Amniotic stem cell (primary cell): ENCODE measurements at places on chromosomes 6 and 20.

DNA sequence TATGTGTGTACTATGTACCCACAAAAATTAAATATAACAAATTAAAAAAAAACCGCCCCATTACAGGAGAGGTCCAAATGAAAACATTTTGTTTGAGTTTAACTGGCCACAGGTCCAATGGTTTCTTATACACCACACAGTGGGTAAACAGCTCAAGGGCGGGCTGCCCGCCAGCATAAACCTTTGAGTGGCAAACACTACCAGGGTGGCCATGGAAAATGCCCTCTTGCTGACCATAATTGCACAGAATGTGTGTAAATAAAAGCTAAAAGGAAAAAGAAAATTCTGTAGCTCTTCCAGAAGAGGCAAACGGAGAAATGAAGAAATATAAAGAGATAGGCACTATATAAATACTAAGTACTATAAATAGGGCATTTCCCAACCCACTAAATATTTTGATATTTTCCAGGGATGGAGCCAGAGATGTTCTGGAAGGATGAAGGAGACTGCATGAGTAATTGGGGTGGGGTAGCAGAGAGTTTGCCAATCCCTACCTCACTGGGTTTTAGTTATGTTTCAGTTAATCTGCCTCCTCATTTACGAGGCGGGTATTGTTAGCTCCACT lies 1.1 kb upstream of the CDC5L start:
- DNase-seq: no peak

- no peak for DNase-seq
Observed at GRCh38 chr20:46948081-46948480, 53.4 kb downstream of the EYA2 start.

GRCh38 chr20:31667315-31668285 lies 29.9 kb downstream of the COX4I2 start:
- DNase-seq: no peak

DNA sequence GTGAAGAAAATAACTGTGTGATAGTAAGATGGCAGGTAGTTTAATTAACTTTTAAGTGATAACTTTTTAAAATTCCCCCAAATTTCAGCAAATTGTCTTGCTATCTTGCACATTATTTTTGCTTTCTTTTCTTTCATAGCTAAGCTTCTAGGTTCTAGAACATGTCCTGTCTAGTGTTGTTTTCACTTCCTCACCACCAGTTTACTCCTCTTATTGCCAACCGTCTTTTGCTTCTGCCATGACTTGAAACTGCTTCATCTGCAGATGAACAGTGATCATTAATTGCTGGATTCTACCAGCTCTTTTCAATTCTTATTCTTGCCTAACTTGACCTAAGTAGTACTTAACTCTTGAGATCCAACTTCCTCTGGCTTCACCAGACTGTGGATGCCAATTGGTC lies 137.8 kb downstream of the CENPW start:
- DNase-seq: no peak

- no peak for DNase-seq
Observed at GRCh38 chr6:157647261-157647915, 175.7 kb upstream of the SNX9 start.

DNA sequence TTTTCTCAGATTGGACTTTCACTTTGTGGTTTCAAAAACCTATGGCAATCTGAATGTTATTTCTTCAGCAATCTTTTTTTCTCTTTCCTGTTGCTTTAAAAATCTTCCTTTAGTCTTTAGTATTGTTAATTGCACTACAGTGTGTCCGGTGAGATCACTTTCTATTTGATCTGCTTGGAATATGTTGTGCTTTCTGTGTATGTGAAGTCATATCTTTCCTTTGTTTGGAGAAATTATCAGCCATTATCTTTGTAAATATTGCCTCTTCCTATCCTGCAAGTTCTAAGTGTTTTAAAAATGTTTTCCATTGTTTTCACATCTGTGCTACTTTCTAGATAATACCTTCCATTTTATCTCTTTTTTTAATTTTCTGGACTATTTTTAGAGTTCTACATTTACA lies 171.4 kb upstream of the PRSS16 start:
- no peak for DNase-seq

DNA sequence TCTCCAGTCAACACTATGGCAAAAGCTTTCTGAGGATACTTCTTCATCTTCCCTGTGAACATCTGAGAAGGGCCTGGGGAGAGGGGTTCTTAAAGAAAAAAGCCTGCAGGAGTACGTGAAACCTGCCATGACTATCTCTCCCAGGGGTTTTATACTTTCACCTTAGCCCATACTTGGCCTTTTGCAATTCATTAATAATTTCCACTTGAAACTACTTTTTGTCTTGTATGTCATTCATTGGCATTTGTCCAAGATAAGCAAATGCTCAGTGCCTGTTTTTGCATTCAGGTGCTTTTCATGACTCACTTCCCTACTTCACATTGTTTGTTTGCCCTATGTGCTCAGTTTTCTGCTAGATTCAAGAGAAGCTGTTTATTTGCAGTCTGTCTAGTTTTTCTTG lies 580.3 kb upstream of the GJE1 start:
- no peak for DNase-seq

DNA sequence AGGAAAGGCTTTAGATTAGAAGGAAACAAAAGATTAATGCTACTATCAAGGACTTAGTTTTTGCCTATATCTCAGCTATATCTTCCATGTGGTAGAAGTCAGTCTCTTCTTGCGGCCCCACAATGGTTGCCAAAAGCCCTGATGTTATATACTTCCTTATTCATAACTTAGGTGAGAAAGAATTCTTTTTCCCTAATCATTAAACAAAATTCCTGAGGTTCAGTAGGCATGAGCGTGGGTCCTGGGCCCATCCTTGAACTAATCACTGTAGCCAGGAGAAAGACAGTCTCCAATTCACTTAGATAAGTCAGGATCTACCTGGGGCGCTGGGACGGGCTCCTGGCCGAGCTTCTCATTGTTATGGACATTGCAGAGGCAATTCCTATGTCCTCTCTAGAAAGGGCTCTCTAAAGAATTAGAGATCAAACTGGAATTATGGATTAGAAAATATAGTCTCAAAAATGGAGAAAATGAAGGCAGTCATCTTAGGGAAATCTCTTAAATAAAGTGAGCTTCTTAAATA lies 134.3 kb downstream of the KIF6 start:
- no peak for DNase-seq

DNA sequence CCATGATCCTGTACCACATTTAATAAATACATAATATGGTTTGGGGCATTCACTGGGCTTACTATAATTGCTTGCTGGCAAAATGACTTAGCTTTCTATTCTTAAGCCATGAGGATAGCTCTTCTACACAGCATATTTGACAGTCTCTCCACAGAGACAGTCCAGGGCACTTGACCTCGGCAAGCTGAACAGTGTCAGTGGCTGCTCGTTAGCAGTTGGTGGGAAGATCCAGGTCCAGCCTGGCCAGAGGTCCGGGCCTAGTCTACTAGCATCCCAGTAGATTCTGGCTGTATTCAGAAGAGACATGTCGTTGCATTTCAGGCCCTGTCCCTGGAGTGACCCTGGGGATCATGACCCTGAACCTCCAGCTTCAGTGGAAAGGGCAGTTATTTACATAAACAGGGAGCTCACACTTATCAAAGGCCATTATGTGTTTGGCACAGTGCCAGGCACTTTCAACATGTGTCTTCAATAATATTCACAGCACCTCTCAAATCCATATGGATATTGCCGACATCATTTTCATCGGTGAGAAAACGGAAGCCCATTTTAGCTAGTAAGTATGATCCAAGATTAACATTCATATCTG lies 139.0 kb downstream of the IMPG1 start:
- no peak for DNase-seq

DNA sequence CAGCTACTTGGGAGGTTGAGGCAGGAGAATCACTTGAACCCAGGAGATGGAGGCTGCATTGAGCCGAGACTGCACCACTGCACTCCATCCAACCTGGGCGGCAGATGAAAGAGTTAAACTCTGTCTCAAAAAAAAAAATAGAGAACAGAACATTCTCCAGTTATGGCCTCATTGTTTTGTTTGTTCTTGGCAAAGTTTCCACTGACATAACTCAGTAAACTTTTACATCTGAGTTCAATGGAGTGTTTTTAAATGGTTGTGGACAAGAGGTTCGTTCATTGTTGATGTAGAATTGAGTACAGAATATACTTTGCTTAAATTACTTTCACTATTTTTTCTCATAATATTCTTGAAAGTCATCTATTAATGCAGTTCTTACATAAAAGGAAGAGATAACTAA lies 42.2 kb upstream of the IFNGR1 start:
- no peak for DNase-seq

DNA sequence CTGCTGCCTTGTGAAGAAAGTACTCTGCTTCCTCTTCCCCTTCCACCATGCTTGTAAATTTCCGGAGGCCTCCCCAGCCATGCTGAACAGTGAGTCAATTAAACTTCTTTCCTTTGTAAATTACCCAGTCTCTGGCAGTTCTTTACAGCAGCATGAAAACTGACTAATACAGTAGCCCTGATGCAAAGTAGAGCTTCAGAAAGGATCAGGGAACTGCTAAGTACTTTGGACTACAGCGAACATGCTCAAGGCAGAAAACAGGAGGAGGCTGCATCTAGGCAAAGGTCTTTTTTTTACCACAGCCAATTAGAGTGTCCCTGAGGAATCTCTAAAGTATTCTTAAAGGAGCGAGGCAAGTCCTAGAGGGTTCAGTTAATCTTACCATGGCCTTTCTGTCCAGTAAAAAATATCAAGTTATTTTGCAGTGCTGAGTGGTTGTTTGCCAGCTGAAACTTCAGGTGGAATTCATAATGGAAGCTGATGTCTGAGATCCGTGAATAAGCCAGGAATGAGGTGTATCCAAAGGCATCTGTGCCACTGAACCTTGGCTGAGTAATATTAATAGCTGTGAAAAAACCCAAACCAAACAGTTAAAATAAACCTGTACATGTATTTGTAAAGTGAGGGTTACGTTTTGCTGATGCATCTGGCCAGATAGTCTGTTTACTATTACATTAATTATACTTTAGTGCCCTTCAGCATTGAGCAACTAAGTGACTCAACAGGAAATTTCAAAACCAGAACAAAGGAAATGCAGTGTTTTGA lies 170.4 kb downstream of the PHF3 start:
- no peak for DNase-seq

DNA sequence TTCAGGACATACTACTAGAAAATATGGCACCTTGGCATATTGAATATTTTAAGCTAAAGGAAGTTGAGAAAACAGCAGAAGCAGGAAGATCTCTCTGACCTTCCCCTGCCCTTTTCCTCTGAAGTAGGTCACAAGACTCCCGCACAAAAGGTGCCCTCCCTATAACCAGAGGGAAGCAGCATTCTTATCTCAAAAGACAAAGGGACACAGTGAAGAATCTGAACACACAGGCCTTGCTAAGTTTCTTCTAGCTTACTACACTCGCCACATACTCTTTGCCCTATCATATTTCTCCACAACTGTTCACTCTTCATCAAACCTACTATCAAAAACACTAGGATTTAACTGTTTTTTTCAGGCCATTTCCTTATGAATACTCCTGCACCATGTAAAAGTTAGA lies 151.2 kb downstream of the ELOVL4 start:
- DNase-seq: no peak

DNA sequence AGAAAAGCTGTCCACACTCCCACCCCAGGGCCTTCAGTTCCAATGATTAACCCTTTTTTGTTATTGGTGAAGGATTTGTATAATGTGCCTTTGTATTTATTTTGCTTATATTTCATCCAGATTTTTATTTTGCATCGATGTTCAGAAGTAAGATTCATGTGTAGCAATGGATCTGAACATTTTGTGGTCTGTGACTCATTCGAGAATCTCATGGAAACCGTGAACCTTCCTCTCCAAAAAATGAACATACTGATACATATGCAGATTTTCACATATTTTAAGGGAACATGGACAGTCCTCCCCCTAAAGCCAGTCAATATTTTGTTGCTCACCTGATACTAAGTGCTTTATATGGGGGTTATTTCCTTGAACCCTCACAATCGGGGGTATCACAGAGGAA lies 421.8 kb upstream of the SOX4 start:
- DNase-seq: no peak

- no peak for DNase-seq
Observed at GRCh38 chr6:23335894-23336293, 766.5 kb downstream of the HDGFL1 start.

- no peak for DNase-seq
Observed at GRCh38 chr6:145891565-145891964, 72.6 kb downstream of the SHPRH start.
